ENCODE measurements at places on chromosomes 1 and 21.

- DNase-seq = peak; percentile 75
Observed at GRCh38 chr1:201137579-201138310, 10.8 kb upstream of the ASCL5 start.

- no peak for DNase-seq
Observed at GRCh38 chr1:87246436-87246835, 82.2 kb upstream of the LMO4 start.

DNA sequence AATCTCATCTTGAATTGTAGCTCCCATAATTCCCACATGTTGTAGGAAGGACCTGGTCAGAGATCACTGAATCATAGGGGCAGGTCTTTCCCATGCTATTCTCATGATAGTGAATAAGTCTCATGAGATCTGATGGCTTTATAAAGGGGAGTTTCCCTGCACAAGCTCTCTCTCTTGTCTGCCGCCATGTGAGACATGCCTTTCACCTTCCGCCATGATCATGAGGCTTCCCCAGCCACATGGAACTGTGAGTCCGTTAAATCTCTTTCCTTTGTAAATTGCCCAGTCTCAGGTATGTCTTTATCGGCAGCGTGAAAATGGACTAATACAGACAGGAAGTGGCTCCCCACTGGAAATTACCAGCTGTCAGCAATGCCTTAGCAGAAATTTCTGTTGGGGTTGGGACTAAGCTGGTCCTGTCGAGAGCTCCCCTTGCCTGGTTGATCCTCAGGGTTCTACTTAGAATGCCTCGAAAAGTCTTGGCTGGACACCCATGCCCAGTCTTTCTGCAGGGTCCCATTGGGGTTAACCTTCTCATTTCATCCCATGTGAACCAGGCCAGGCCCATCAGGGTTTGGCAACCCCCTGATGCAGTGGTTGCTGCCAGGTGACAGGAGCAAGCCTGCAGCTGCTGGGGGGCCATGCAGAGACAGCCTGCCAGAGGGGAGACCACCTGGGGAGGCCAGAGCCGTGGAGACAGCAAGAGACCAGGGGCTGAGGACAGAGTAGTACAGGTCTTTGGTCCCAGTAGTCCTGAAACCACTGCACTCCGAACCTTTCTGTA is 2.8 kb upstream of the ABCG1 start:
- no peak for DNase-seq

DNA sequence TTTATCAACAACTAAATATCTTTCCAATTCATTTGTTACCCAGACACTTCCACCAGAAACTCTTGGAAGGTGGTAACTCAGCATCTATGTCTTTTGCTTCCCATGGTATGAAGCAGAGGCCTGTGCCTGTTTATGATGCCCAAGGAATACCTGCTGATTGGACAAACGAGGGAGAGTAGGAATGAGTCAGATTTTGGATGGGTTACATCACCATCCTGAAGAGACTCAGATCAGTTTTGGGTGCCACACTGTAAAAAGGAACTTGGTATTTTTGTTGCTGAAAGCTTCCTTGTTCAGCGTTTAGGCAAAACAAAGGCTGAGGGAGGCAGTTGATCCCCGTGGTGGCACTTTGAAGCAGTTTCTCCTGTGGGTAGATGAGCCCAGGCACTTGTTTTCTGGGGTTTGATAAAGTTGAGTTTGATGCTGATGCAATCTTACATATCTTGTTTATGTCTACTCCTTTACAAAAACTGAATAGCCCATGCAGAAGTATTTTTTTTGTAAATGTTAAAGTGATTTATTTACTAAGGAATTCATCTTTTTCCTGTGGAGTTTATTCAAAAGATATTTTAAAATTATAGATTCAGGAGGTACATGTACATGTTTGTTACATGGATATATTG is 26.7 kb upstream of the CYP4X1 start:
- DNase-seq = no peak

DNA sequence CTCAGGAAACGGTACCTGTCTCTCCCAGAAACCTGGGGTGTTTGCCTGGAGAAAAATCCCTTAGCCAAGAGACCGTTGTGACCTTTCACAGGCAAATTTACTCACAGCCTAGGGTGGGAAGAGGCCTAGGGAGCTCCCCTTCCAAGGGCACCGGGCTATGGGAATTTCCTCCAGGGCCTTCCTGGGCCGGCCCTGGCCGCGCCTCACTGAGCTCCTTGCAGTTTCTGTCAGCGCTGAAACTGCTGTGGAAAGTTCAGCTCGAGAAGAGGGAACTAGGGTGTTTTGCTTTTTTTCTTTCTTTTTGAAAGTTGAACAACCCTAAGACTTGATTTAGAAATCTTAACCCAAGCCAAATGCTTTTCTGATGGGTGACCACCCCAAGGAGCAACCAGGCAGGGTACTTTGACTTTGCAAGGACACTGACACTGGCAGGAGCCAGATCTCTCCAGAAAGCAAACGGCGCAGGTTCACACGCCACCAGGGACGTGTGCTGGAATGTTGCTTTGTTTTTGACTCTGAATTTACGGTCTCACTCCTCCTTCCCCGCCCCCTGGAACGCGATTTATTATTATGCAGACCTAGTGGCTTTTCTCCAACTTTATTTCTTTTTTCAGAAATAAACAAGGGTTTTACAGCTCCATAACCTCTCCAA is 229.6 kb upstream of the JUN start:
- no peak for DNase-seq

- DNase-seq = no peak
Observed at GRCh38 chr1:158186180-158186579, 5.5 kb downstream of the CD1D start.

- DNase-seq = no peak
Observed at GRCh38 chr1:172143384-172144055, 277.0 kb upstream of the C1orf105 start.

GRCh38 chr1:221643404-221644144 is 98.3 kb downstream of the DUSP10 start:
- DNase-seq = no peak

GRCh38 chr1:184559117-184559713 is 172.4 kb downstream of the C1orf21 start:
- no peak for DNase-seq

DNA sequence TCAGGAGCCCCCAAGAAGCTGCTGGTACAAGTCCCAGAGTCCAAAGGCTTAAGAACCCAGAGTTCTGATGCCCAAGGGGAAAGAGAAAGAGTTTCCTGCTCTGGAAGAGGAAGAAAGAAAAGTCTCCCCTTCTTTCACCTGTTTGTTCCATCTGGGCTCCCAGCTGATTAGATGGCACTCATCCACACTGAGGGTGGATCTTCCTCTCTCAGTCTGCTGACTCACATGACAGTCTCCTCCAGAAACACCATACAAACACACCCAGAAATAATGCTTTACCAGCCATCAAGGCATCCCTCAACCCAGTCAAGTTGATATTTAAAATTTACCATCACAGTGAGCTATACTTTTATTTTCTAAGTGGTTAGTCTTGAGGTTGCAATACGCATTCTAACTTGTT is 257.9 kb downstream of the PAPPA2 start:
- DNase-seq = no peak

GRCh38 chr1:205988585-205988995 is 14.6 kb downstream of the RAB7B start:
- no peak for DNase-seq

DNA sequence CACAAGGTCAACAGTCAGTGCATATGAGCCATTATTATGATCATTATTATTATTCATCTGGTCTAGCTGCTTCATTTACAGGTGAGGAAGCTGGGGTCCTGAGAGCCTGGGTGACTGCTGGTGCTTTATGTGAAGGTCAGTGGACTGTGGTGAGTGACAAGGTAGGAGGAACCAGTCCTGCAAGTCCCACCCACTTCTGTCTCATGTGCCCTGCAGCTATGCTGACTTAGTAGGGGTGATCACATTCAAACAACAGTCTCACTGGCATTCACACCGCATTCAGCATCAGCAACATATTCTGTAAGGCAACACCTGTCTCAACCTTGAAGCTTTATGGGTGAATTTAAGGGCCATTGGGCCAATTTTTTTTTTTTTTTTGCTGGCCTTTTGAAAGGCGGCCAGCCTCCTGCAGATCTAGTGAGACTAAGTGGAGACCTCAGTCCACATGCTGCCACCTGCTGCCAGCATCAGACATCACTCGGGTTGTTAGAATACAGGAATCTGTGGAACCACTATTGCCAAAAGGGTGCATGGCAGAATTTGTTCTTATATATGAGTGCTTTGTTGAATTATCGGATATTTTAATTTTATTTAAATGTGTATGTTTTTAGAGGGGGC is 59.9 kb upstream of the CACNA1E start:
- no peak for DNase-seq

- DNase-seq = no peak
Observed at GRCh38 chr1:36301220-36301619, 4.9 kb upstream of the SH3D21 start.

GRCh38 chr1:30286988-30287839 is 436.2 kb downstream of the MATN1 start:
- no peak for DNase-seq

GRCh38 chr1:65605621-65606020 is 185.2 kb downstream of the LEPR start:
- DNase-seq = no peak

DNA sequence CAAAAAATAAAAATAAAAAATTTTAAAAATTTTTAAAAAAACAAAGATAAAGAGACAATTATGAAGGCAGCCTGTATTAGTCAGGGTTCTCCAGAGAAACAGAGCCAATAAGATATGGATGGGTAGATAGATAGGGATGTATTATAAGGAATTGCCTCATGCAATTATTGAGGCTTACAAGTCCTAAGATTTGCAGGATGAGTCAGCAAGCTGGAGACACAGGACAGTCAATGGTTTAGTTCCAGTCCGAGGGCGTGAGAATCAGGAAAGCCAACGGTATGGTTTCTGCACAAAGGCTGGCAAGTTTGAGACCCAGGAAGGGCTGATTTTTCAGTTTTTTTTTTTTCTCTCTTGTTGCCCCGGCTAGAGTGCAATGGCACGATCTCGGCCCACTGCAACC is 24.1 kb upstream of the EIF4G3 start:
- no peak for DNase-seq

DNA sequence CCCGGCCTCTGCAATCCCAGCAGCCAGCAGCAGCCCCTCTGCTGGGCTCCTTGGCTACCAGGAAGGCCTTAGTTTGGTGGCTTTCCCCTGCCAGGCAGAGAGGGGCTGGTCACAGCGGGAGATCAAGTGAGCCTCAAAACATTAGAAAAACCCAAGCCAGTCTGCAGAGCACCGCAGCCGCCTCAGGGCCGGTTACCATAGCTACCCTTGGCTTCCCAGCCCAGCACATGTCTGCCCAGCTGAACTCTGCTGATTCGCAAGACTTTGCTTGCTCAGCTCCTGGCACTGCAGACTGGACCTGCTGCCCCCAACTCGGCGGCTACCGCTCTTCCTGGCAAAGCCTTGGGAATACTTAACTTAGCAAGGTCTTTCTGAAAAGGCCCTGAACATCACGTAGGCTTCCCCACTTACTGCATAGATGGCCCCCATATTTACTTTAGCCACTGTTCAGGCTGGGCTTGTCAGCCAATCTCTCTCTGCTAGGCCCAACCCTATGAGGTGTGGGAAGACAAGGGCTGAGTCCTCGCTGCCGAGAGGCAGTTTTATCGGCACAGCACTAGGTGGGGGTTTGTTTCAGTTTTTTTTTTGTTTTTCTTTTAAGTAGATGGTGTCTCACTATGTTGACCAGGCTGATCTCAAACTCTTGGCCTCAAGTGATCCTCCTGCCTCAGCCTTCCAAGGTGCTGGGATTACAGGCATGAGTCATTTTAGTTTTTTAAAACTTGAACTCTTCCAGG is 28.6 kb upstream of the PLEKHG5 start:
- no peak for DNase-seq

GRCh38 chr1:115114308-115114707 is 25.0 kb upstream of the TSPAN2 start:
- no peak for DNase-seq

DNA sequence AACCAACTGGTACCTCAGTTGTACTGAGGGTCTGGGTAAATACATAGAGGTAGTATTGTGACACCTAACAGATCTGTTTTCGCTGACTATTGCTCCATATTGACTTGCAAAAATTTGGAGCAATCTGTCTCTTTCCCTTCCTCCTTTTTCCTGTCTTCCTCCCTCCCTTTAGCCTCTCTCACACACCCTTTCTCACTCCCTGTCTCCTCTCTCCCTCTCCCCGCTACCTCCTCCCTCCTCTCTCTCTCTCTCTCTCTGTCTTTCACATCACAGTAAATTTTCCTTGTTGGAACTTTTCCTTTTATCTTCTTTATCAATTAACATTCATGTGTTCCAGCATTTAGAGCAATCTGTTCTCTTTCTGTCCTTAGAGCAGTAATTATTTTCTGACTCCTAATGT is 278.2 kb downstream of the NTNG1 start:
- DNase-seq = no peak

DNA sequence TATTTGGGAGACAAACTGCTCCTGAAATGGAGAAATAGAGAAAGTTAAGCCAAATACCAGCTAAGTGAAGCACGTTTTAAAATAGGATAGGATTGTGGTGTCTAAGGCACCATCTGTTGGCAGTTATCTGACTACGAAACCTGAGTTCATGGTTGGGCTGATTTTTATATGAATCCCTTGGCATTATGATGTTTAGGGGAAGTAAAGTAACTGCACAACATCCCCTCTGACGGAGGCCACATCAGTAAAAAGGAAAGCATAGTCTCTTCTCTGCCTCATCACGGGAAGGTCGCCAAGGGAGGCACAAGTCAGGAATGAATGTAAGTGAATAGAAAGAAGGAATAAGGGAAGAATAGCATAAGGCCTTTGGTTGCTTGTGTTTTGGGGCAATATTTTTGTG is 128.0 kb downstream of the PRRX1 start:
- no peak for DNase-seq

DNA sequence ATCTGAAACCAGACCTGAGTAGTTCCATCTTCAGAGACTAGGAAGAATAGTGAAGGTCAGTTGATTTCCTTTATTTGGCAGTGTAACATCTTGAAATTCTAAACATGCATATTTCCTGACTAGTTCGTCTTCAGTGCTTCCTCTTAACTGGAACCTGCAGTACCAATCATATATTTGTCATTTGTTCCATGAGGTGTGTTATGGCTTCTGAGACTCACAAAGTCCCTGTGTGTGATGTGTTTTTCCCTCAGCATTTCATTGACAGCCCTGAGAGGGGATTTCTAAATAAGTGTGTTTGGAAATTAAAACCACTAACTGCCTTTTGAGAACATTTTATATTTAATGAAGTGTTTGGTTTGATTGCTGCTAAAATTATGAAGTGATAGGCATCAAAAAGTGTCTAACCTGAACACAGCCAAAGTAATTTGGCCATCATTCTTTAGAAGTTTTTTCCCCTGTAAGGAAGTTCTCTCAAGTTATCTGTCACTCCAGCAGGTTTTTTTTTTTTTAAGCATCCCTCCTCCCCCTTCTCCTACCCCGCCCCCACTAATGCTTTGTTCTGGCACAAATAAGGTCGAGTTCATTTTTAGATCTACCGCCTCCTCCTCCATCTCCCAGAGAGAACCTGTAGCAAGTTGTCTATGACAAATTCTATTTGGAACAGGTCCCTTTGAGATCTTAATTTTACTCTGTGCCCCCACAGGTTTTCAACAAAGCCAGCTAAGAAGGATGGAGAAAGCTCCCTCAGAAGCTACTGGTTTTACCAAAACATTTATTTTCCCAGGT is 61.4 kb downstream of the TMEM200B start:
- no peak for DNase-seq

GRCh38 chr1:200180821-200181220 is 153.3 kb downstream of the NR5A2 start:
- no peak for DNase-seq

GRCh38 chr21:36415375-36415774 is 30.2 kb downstream of the CHAF1B start:
- DNase-seq = no peak
